ENCODE measurements at places on chromosomes 7 and 10. TPM values are rescaled to one million over a fixed set of nuclear protein-coding genes. Genes with fewer than 3 reads are reported as not detected.
A peak's percentile ranks its signal among the peaks of the same experiment; 100 is the strongest.

DNA sequence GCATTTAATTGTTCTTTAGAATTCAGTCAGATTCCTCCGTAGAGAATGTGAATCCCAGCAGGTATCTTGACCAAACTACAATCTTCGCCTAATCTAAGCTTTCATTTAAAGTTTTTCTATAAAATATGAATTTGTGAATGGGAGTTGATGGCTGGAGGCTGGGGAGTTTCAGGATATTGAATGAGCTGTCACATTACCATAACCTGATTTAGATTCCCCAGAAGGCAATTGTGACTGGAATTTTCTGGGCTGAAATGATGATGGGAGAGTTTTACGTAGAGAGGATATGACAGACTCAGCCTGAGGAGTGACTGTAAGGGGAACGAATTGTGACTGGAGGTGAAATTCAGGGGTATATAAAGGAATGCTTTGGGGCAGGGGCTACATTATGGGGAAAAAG is 411.7 kb upstream of the FZD8 start:
- no peak overlapping the region for H3K4me3 ChIP-seq

DNA sequence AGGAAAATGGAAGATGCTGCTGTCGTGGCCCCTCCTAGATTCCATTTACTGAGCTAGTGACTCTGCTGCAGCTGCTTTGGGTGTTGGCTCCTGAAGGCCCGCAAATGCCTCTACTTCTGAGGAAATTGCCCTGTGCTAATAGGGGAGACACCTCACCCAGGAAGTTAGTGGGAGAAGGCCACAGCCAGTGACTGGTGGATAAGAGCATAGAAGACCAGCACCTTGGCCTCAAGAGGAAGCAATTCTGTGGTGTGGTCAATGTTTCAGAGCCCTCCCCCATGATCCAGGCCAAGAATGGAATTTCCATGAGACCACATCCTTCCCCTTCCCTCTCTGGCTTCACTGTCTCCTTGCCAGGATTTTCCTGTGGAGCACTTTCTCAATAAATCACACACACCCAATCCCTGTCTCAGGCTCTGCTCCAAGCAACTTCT is 25.0 kb upstream of the FZD1 start:
- no peak for DNase-seq
- no peaks in the 10 kb centered on the region for H3K36me3 ChIP-seq
- H3K4me3 ChIP-seq, result no peak overlapping the region
- peaks cover 5% of the 10 kb centered on the region for H3K4me1 ChIP-seq
- no peak overlapping the region for H3K27ac ChIP-seq

Gene GBX1
- 2.1 TPM for total RNA-seq

- no peak overlapping the region for H3K27ac ChIP-seq
- H3K27me3 ChIP-seq, result peaks cover 18% of the 10 kb centered on the region
- no peaks in the 10 kb centered on the region for H3K36me3 ChIP-seq
- no peak overlapping the region for H3K4me3 ChIP-seq
- peaks cover 3% of the 10 kb centered on the region for H3K4me1 ChIP-seq
- DNase-seq, result no peak
These were observed 37.9 kb upstream of the PSMG3 start for GRCh38 chr7:1607696-1608095.

Gene TMEM273
- not detected for total RNA-seq

DNA sequence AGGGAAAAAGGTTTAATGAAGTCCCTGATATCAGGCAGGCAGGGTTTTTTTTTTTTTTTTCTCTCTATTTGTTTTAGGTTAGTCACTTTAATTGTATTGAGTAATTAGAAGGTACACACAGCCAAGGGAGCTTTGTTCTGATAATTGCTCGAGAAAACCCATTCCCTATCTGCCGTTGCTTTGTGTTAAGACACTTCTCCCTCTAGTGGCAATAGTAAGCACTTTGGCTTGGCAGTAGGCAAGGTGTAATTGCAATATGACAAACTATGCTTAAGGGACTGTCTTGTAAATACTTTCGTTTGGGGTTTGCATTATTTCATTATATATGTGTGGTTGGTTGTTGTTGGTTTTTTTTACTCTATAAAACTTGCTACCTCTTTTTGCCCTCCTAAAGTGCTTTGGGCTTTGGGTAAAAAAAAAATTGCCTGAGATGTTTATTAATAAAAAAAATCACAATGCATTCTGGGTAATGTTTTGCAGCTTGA is 113.4 kb downstream of the BTRC start:
- peaks cover 34% of the 10 kb centered on the region for H3K4me1 ChIP-seq
- H3K27me3 ChIP-seq, result no peaks in the 10 kb centered on the region
- no peak for DNase-seq
- peak overlapping the region; percentile 24 for H3K27ac ChIP-seq
- H3K36me3 ChIP-seq, result no peaks in the 10 kb centered on the region

Gene VWC2
- 0.02 TPM for total RNA-seq

DNA sequence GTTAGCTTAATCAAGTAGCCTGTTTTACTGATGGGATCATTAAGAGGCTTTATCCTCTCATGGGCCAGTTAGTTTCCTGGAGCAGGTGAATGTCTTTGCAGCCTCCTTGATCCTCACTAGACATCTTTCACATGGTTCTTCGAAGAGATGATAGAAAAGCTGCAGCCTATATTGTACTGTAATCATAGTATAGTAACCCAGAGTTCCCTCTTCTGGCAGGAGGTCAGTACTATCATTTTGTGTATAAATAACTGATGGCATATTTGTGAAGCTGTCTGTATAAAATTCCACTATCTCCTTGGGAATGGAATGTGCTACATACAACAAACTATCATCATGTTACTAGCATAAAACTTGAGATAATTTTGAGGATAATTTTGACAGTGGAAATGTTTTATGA is 123.8 kb upstream of the PRPS1L1 start:
- no peaks in the 10 kb centered on the region for H3K27me3 ChIP-seq
- H3K4me1 ChIP-seq, result peaks cover 10% of the 10 kb centered on the region
- no peak overlapping the region for H3K4me3 ChIP-seq
- DNase-seq, result no peak
- H3K36me3 ChIP-seq, result no peaks in the 10 kb centered on the region

Gene PTF1A
- 50.7 TPM for total RNA-seq

Gene C1GALT1
- total RNA-seq, result 75.0 TPM

DNA sequence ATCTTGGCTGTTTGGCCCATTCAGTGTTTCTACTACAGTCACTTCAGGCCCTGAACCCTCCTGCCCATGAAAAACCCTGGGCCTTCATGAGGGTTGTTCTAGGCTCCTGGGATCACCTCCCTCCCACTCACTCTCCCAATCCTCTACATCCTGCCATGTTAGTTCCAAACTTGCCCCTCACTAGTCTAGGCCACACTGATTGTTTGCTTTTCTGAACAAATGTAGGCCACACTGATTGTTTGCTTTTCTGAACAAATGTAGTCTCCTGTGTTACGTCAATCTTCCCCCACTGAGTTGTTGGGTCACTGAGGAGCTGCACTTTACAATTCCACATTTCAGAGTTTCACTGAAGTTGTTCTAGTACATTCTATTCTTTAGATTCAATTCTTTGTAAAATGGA is 5.3 kb upstream of the ALDH18A1 start:
- peak overlapping the region; percentile 80 for H3K27ac ChIP-seq
- H3K4me1 ChIP-seq, result peaks cover 12% of the 10 kb centered on the region
- peaks cover 7% of the 10 kb centered on the region for H3K36me3 ChIP-seq
- no peaks in the 10 kb centered on the region for H3K27me3 ChIP-seq
- DNase-seq, result no peak

Gene GHRHR
- not detected for total RNA-seq

GRCh38 chr7:99562832-99563231 is 4.4 kb downstream of the ZNF655 start:
- no peak for DNase-seq
- peak overlapping the region; percentile 73 for H3K27ac ChIP-seq
- H3K27me3 ChIP-seq, result no peaks in the 10 kb centered on the region

GRCh38 chr10:125399289-125399688 is 238.9 kb upstream of the CTBP2 start:
- DNase-seq, result no peak
- H3K4me3 ChIP-seq, result no peak overlapping the region
- H3K27ac ChIP-seq, result no peak overlapping the region
- H3K27me3 ChIP-seq, result peaks cover under 1% of the 10 kb centered on the region
- no peaks in the 10 kb centered on the region for H3K36me3 ChIP-seq

Gene PAPOLB
- total RNA-seq, result 0.07 TPM

Gene SORBS1
- 30.7 TPM for total RNA-seq

GRCh38 chr7:74561898-74562613 is 95.5 kb upstream of the GTF2I start:
- no peak overlapping the region for H3K27ac ChIP-seq
- peaks cover 17% of the 10 kb centered on the region for H3K36me3 ChIP-seq
- no peaks in the 10 kb centered on the region for H3K27me3 ChIP-seq
- DNase-seq, result no peak
- H3K4me3 ChIP-seq, result no peak overlapping the region

Gene NEUROD6
- not detected for total RNA-seq

- H3K36me3 ChIP-seq, result no peaks in the 10 kb centered on the region
- H3K27ac ChIP-seq, result no peak overlapping the region
- DNase-seq, result no peak
- no peak overlapping the region for H3K4me3 ChIP-seq
- peaks cover 15% of the 10 kb centered on the region for H3K4me1 ChIP-seq
These were observed 66.1 kb upstream of the PIP4K2A start for GRCh38 chr10:22780474-22780885.

- H3K27me3 ChIP-seq, result no peaks in the 10 kb centered on the region
- H3K4me1 ChIP-seq, result peaks cover 7% of the 10 kb centered on the region
- no peaks in the 10 kb centered on the region for H3K36me3 ChIP-seq
- no peak overlapping the region for H3K27ac ChIP-seq
- H3K4me3 ChIP-seq, result no peak overlapping the region
- DNase-seq, result no peak
These were observed 672.9 kb downstream of the MAGI2 start for GRCh38 chr7:78780560-78780959.

- H3K4me1 ChIP-seq, result peaks cover 40% of the 10 kb centered on the region
- H3K4me3 ChIP-seq, result peak overlapping the region; percentile 29
- DNase-seq, result no peak
- H3K27ac ChIP-seq, result peak overlapping the region; percentile 93
- H3K27me3 ChIP-seq, result no peaks in the 10 kb centered on the region
These were observed 36.1 kb downstream of the GRK5 start for GRCh38 chr10:119243488-119243887.

DNA sequence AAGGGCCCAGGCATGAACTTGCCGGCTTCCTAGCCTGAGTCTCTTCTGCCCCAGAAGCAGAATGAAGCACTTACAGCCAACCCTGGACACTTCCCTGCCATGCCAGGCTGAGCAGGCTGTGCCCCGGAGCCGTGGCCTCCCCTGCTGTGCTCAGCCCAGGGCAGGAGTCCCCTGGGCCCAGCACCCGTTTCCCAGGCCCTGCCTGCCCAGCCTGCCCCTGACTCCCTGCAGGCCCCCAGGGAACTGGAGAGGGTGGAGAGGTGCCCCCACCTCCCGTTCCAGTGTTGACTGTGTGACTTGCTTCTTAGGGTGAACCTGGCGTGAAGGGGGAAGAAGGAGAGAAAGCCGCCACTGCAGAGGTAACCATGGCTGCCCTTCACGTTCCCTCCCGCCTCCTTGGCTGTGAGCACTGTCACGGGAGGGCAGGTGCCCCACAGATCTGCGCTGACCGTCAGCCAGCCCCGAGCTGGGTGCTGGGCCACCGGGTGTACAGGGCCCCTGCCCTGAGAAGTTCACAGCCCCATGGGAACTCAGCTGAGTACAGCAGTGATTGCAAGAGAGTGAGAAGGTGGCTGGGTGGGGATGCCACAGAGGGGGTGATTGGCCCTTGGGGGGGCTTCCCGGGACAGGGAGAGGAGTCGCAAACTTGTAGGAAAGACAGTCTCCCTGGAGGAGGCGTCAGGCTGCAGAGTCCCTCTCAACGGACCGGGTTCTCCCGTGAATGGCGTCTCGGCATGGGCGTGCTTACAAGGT is 75.9 kb downstream of the MYL10 start:
- H3K4me1 ChIP-seq, result no peaks in the 10 kb centered on the region
- no peak overlapping the region for H3K27ac ChIP-seq
- peaks cover 1% of the 10 kb centered on the region for H3K36me3 ChIP-seq
- H3K4me3 ChIP-seq, result no peak overlapping the region
- no peaks in the 10 kb centered on the region for H3K27me3 ChIP-seq
- no peak for DNase-seq

- no peak for DNase-seq
- no peak overlapping the region for H3K4me3 ChIP-seq
- peaks cover 10% of the 10 kb centered on the region for H3K36me3 ChIP-seq
- no peak overlapping the region for H3K27ac ChIP-seq
- peaks cover 8% of the 10 kb centered on the region for H3K4me1 ChIP-seq
These were observed 9.7 kb downstream of the GET4 start for GRCh38 chr7:885893-886625.

Gene SH2D4B
- total RNA-seq, result 0.12 TPM

Gene PLXNA4
- 0.38 TPM for total RNA-seq

DNA sequence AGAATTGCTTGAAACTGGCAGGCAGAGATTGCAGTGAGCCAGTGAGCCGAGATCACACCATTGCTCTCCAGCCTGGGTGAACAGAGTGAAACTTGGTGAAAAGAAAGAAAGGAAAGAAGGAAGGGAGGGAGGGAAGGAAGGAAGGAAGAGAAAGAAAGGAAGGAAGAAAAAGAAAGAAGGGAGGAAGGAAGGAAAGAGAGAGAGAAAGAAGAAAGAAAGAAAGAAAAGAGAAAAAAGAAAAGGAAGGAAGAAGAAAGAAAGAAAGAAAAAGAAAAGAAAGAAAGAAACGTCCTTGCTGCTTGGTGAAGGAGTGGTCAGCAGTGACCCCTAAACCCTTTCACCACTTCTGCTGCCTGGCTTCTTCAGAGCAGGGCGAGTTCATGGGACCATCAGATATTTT is 147.1 kb upstream of the MYO3A start:
- no peaks in the 10 kb centered on the region for H3K27me3 ChIP-seq
- H3K4me3 ChIP-seq, result no peak overlapping the region

Gene PAX4
- 23.6 TPM for total RNA-seq

- peaks cover 29% of the 10 kb centered on the region for H3K4me1 ChIP-seq
- H3K27ac ChIP-seq, result no peak overlapping the region
- H3K27me3 ChIP-seq, result no peaks in the 10 kb centered on the region
- no peak for DNase-seq
- no peak overlapping the region for H3K4me3 ChIP-seq
These were observed 85.2 kb upstream of the AOAH start for GRCh38 chr7:36809510-36809909.

Gene WDFY4
- 0.07 TPM for total RNA-seq

Gene POMZP3
- total RNA-seq, result 10.9 TPM

Gene PRLHR
- total RNA-seq, result 1.5 TPM

DNA sequence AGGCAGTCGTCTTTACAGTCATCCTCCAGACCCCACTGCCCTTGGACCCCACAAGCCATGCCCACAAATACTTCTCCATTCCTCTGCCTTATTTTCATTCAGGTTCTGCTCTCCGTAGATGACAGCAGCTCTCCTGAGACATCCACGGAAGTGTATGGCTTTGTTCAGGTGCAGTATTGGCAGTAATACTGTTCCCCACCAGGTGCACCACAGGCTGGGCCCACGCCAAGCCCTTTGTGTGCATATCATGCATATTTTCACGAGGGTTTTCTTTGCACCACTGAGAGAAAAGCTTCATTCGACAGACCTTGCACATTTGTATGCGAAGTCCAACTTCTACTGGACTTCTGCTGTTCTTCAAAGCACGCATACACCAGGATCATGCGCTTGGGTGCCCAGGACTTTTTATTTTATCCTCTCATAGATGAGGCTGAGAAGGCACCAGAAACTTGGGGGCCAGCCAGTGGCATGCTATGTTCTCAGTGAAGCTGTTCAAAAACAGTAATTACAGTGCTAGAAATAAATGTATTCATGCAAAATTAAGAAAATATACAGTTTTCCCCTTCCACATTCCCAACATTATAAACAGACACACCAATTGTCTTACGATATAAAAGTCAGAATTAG is 37.8 kb upstream of the PITRM1 start:
- peak overlapping the region; percentile 21 for H3K27ac ChIP-seq
- H3K36me3 ChIP-seq, result no peaks in the 10 kb centered on the region
- no peak for DNase-seq
- peaks cover 11% of the 10 kb centered on the region for H3K27me3 ChIP-seq

- no peak for DNase-seq
- peaks cover 4% of the 10 kb centered on the region for H3K36me3 ChIP-seq
- no peak overlapping the region for H3K27ac ChIP-seq
These were observed 54.4 kb downstream of the SEMA3A start for GRCh38 chr7:84139986-84140729.

Gene CUZD1
- not detected for total RNA-seq

Gene AOAH
- 1.00 TPM for total RNA-seq

Measured in progenitor cell of endocrine pancreas (in vitro differentiated cells).